ENCODE measurements at places on chromosomes 3 and 15.
A peak's percentile ranks its signal among the peaks of the same experiment; 100 is the strongest.

DNA sequence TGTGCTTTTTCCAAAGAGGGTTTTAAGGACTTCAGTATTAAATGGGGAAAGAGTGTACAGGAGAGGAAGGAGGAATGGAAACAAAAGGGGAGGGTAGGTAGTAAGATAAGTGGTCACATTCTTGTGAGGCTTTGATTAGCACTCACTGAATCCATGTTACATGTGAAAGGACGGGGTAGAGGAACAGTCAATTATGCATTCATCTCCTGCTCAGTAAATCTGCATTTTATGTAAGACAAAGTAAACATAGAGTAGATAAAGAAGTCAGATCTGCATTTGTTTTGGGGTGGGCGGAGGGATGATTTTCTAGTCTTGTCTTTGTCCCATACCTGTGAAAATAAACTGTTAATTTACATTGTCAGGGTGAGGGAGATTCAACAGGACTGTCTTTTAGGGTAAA lies 50.8 kb downstream of the SACM1L start:
- no peak for DNase-seq

DNA sequence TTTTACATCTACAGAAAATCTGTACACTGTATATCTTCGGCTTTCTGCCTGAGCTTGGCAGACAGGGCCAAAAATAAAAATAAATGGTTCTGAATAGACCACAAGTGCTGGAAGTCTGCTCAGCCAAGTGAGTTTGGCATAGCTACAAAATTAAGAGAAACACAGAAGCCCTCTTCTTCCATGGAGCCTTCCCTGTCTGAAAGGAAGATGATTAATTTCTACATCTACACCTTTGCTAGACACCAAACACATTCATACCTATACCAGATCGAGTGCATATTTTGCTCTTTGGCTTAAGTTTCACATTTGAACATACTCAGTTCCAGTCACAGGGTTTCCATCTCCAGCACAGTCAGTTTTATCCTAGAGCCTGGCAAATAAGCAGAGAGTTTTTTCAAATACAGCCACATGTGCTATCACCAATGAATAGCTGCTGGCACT lies 224.6 kb downstream of the GREM1 start:
- DNase-seq = no peak

- no peak for DNase-seq
These were observed 190.6 kb downstream of the CNTN3 start for GRCh38 chr3:74423867-74424266.

- DNase-seq = no peak
These were observed 21.4 kb downstream of the BMF start for GRCh38 chr15:40087068-40087810.

DNA sequence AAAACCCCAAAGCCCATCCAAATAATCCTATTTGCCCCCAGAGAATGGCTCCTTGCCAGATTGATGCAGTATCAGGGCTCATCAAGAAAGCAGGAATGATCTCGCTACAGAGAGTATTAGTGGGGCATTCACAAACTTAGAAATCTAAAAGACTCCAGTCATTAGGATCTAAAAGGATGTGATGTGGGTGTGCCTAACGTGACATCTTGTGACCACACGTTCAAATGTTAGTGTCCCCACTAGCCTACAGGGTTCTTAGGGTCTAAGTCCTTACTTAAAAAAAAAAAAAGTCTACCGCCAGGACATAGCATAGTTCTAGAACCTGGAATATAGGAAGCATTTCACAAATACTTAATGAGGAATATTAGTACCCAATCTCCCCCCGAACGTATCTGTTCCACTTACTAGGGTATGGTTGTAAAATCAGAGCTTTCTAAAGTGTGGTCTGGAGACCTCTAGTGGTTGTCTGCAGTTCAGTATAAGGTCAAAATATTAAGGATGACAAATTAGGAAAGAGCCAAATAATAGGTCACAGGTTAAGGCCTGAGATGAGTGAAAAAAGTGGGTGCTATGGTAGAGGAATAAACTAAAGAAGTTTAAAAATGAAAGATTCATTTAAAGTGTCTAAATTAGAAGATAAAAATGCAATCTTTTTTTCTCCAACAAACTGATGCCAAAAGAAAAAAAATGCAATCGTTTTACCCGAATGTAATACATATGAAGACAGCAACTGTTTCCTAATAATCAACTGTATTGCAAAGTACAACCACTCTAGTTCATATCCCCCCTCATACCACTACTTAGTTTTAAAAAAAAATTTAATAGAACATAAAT lies 4.2 kb upstream of the CHRM5 start:
- DNase-seq = peak; percentile 9

GRCh38 chr15:41992803-41993190 lies 20.4 kb upstream of the EHD4 start:
- no peak for DNase-seq

All from foreskin fibroblast (primary cell).